ENCODE measurements at places on chromosomes 12 and 14.

DNA sequence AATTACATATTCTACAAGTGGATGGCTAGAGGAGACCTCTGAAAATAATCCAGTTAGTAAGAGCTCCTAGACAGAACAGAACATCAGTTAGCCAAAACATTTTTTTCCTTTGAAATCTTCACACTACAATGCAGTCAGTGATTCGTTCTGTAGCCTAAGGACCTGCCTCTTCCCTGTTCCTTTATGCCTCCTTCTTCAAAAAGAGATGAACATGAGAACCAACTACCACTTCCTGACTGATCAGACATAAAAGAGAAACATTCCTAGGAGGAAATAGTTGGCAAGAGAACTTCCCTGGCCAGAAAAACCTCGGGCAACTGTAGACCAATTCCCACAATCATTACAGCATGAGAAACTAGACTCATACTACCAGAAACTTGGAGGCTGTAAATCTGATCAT, 29.4 kb downstream of the ITPR2 start:
- no peak for DNase-seq

DNA sequence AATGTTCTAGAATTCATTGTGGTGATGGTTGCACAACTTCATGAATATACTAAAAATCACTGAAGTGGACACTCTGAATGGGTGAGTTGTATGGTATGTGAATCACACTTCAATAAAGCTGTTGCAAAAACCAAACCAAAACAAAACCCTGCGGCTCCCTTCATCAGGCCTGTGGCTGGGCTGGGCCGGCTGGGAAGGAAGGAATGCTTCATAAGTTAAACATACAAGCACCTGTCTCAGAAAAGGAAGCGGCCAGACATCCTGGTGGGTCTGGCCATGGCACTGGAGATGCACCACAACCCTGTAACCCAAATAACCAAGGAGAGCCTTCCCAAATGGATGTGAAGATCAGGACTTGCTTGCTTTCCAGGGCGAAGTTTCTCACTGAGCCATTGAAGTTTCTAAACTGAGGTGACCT, 34.9 kb downstream of the TTC7B start:
- DNase-seq: no peak

DNA sequence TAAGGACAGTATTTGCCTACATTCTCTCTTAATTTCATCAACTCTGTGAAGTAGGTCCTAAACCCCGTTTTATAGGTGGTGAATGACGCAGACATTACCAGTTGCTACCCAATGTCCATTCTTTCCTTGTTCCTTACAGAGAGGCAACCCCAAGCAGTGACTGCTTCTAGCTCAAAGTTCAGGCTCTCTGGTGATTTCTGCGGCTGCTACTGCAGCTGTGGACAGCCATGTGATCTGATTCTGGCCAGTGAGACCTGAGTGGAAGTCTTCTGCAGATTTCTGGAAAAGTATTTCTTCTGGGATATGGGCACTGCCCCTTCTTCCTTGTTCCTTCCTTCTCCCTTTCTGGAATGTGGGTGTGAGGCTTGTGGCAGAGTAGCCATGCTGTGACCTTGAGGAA, 82.9 kb downstream of the ARF6 start:
- no peak for DNase-seq

DNA sequence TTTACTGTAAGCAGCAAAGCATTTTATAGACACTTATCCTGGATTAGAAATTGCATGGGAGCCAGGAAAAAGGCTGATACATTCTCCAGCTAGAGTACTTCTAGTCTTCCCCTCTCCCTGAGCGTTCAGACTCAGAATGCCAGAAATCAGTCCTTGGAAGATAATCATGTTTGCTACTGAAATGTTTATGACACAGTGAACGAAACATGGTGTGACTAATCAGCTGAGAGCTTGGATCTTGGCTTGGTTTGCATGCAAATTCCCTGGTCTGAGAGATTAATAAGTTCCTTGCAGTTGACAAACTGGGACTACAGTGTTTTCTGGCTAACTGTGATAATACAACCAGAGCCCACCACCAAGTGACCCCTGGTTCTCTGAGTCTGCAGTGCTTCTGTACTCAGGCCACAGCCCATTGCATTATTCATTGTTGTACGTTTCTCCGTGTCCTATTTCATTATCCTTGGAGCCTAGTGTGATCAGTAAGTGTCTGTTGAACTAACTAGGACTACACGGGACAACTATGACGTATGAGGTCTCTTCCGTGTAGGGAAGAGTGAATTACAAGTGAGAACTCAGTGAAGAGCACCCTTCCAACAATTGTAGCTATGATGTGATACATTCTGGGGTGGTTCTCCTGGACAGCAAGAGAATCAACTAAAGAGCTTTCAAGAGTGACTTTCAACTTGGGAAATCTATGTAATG, 34.6 kb upstream of the EVL start:
- no peak for DNase-seq

DNA sequence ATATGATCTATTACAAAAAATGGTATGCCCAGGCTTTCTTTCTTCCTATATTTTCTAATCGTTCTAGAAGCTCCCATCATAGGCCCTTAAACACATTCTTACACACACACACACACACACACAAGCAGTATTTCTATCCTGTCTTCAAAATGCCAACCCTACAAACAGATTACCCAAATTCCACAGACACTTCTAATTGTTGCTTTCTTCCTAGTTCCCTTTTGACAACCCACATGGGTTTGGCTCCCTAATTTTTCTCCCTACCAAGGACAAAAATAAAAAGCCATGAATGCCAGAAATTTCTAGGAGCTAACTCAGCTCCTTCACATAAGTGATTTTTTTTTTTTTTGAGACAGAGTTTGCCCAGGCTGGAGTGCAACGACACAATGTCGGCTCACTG, 60.3 kb upstream of the NTF3 start:
- no peak for DNase-seq

GRCh38 chr14:99818503-99819036, 25.4 kb downstream of the EML1 start:
- peak; percentile 23 for DNase-seq

GRCh38 chr14:103087343-103087835, 3.4 kb downstream of the LBHD2 start:
- no peak for DNase-seq

DNA sequence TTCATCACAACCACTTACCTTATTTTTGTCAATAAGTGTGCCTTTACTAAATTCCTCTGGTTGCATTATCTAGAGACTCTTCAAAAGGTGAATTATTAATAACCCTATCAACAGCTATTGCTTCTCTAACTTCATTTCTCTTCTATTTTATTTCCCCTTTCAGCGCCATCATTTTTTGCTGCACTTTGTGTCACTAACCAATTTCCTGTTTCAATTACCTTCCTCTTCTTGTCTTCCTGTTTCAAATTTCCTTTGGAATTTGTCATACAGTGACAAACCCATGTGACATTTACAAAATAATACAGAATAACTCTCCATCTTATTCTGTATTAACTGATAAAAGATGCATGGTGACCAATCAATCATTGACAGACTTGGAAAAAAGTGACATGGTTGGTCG, 12.2 kb upstream of the CLEC2A start:
- DNase-seq: no peak

DNA sequence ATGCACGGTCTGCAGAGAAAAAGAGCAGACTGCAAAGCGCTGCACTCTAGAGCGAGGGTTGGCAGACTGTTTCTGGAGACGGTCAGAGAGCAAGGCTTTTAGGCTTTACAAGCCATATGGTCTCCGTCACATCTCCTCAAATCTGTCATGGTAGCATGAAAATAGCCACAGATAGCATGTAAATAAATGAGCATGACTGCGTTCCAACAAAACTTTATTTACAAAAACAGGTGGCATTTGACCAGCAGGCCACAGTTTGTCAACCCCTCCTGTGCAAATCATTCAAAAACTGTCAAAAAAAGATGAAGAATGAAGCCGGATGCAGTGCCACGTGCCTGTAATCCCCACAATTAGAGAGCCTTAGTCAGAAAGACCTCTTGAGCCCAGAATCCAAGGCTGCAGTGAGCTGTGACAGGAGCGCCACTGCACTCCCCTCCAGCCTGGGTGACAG, 18.9 kb downstream of the SYNE3 start:
- DNase-seq: no peak

- no peak for DNase-seq
Measured at GRCh38 chr12:125280482-125281377, 215.5 kb downstream of the AACS start.

DNA sequence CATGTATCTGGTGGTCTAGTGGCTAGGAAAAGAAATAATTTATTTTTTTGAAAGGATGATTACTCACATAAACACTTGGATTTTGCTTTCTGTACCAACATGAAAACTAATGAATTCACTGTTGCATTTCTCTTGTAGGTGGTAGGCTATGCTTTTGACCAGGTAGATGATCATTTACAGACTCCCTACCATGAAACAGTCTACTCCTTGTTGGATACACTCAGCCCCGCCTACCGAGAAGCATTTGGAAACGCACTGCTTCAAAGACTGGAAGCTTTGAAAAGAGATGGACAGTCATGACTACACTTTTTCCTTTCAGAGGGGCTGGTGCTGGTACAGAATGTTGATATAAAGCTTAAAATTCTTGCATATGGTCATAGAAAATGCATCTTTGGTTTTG, 6.5 kb upstream of the AK7 start:
- DNase-seq: no peak

GRCh38 chr12:130832561-130833209, 6.4 kb downstream of the STX2 start:
- DNase-seq: no peak

GRCh38 chr12:116931665-116932064, 20.9 kb downstream of the FBXW8 start:
- DNase-seq: no peak
